ENCODE measurements at places on chromosomes 3 and 15.

GRCh38 chr15:101145362-101145761, 106.5 kb downstream of the CHSY1 start:
- DNase-seq, result no peak

DNA sequence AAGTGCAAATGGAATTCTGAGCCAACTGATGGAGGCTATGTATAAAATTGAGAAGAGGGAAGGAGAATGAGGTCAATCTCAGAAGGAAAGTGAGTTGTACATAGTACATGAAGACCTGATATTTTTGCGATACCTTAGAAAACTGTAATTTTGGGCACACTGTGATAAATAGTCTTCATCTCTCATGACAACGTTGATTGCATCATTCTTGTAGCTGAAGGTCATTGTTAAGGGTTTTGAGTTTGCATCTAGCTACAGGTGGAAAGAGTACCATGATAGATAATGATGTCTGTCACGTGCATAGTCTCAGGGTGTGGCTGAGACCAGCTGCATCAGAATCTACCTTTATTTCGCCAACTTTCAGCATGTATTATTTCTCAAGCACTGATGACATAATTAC, 435.4 kb upstream of the MDFIC2 start:
- DNase-seq, result no peak

DNA sequence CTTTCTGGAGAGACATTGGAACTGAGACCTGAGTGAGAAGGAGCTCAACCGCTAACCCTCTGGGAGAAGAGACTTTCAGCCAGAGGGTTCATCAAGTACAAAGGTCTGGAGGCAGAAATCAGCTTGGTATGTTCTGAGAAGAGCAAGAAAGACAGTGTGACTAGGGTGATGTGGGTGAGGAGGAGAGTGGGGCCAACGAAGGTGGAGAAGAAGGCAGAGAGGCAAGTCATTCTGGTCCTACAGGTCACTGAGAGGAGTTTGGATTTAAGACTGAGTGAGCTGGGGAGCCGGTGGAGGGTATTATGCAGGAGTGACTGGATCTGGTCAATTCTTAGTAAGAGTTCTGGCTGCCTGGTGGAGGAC, 12.2 kb downstream of the XIRP1 start:
- no peak for DNase-seq

DNA sequence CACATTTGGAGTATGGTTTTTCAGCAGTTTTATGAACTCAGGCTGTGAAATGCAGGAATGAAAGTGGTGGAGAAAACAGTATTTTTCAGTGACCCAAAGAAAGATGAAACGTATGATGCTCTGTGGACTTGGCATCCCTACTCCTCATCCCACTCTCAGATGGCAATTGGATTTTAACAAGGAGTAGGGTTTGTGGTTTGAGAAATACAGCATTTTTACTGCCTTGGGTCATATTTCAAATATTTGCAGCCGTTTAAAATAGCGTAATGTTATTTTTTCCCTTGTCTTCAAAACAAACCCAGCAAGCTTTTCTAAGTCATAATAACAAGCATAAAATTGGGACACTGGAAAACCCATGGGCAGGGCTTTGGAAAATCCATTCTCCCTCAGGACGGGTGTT, 117.2 kb upstream of the LRIG1 start:
- no peak for DNase-seq

- no peak for DNase-seq
Measured at GRCh38 chr3:49636883-49637609, 37.1 kb upstream of the APEH start.

DNA sequence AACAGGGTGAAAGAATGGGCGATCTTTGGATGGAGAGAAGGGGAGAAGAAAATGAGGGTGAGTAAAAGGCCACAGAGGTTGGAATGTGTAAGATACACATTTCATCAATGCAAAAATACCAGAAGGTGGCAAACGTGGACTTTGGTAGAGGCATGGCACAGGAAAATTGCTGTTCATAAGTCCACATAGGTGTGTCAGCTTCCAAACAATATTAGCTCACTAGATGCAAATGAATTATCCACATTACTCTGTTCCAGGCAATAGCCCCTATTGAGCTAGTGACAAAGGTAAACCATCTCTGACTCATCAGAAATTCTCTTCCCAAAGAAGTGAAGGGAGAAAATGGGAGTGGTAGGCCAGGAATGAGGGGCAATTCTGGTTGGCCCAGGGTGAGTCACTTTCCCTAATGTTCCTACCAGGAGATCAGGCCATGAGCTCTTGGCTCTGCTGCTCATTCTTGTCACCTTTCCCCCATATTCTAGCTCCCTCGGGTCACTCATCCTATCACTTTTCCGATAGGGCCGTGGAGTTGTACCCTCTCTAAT, 19.9 kb downstream of the ACKR2 start:
- no peak for DNase-seq

- no peak for DNase-seq
Measured at GRCh38 chr3:15333956-15334263, 1.5 kb upstream of the SH3BP5 start.

DNA sequence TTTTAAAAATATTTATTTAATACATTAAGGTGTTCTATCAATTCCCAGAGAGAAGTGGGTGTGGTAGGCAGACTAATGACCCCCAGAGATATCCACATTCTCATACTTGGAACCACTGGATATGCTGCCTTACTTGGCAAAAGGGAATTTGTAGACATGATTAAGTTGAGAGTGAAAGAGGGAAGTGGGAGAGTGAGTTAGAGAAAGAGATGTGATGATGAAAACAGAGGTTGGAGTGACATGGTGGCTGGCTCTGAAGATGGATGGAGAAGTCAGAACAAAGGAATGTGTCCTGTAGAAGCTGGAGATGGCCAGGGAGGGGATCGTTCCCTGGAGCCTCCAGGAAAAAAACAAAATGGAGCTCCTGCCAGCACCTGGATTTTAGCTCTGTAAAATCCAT, 32.0 kb downstream of the TNFAIP8L3 start:
- no peak for DNase-seq

GRCh38 chr3:10992943-10993728, 588 bp downstream of the SLC6A1 start:
- no peak for DNase-seq

- DNase-seq, result no peak
Measured at GRCh38 chr3:189862385-189862998, 231.3 kb downstream of the TP63 start.

DNA sequence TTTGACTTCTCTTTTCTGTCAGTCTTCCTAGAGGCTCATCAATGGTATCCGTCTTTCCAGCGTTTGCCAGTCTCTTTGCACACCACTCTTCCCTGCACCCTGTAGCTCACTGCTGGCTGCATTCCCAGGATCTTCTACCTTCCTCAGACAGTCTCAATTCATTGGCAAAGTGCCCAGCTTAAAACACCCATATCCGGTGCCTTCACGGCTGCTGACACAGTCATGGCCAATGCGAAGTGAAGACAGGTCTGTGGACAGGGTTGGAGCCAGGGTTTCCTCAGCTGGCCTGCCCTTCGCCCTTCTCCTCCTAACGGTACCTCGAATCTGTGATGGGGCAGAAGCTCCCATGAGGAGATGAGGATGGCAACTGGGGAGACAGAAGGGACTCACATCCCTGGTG, 36.1 kb downstream of the PTH1R start:
- DNase-seq, result no peak

- no peak for DNase-seq
Measured at GRCh38 chr15:77975332-77976094, 102.0 kb downstream of the TBC1D2B start.
